Right forelimb (tissue), 1 donor: ENCODE measurements at places on chromosomes 1 and 21.
A peak's percentile ranks its signal among the peaks of the same experiment; 100 is the strongest.

- no peak for DNase-seq
These were observed 99.2 kb downstream of the LHX8 start for GRCh38 chr1:75233302-75233929.

- DNase-seq, result no peak
These were observed 8.5 kb downstream of the GNG12 start for GRCh38 chr1:67824766-67825165.

GRCh38 chr1:245929224-245929623 is 577.9 kb downstream of the SMYD3 start:
- DNase-seq, result no peak

GRCh38 chr1:3746830-3747521 is 5.3 kb upstream of the CCDC27 start:
- peak; percentile 91 for DNase-seq
